ENCODE measurements at places on chromosomes 12 and 14. TPM values are rescaled to one million over a fixed set of nuclear protein-coding genes. Genes with fewer than 3 reads are reported as not detected.

DNA sequence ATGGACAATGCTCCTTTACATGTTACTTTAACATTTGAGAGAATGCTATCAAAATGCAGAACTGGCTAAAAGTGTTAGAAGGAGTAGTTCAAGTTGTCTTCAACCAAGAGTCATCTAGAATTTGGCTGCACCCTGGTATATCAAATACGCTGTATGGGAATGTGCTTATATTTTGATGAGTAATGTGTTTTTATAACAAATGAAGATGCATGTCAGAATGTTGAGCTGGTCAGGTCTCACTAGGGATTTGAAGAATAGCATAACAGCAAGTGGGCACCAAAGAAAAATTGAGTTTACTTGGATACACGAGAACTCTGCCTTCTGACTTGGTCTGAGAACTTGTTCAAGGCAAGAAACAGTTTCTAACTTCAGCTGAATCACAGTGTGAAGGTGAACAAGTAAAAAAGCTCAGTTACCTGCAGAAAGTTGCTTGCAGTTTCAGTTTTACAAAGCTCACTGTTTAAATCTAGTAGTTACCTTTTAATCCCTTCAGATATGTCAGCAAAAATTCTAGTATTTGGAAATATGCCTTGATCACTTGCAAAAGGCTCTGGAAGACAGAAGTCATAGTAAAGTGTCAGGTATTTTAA, 82.3 kb downstream of the PDE3A start:
- no peak for DNase-seq

DNA sequence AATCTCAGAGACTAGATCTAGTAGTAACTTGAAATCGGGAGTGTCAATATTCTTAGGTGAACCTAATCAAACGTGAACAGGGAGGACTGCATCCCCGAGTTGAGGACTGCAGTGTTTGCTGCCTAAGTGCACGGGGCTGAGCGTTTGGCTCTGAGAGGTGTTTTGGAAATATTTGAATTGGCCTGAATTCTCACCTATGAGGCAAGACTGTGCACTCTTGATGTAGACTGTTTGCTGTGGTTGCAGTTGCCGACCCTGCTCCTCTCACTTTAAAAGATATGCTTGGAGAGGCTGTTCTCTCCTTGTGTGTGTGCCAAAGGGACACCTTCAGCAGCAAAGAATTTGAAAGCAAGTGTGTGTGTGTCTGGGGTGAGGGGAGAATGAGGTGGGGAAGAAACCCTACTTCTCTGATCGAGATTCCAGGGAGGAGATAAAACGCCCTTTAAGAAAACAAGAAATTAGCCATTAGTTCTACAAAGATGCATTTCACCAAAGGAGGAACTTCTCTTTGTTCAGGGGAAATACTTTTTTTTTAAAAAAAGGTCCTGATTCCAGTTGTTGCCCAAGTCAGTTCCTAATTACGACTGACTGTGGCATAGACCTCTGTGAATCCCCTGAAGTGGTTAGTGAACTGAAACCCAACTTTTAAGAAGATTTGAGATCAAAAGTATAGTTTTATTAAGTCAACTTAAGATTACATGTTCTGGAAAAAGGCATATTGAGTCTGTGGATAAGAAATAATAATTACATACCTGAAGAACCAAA, 106.6 kb downstream of the DYRK2 start:
- DNase-seq = no peak

AQP2 gene
- total RNA-seq = not detected

NAB2 gene
- total RNA-seq = 9.3 TPM

DNA sequence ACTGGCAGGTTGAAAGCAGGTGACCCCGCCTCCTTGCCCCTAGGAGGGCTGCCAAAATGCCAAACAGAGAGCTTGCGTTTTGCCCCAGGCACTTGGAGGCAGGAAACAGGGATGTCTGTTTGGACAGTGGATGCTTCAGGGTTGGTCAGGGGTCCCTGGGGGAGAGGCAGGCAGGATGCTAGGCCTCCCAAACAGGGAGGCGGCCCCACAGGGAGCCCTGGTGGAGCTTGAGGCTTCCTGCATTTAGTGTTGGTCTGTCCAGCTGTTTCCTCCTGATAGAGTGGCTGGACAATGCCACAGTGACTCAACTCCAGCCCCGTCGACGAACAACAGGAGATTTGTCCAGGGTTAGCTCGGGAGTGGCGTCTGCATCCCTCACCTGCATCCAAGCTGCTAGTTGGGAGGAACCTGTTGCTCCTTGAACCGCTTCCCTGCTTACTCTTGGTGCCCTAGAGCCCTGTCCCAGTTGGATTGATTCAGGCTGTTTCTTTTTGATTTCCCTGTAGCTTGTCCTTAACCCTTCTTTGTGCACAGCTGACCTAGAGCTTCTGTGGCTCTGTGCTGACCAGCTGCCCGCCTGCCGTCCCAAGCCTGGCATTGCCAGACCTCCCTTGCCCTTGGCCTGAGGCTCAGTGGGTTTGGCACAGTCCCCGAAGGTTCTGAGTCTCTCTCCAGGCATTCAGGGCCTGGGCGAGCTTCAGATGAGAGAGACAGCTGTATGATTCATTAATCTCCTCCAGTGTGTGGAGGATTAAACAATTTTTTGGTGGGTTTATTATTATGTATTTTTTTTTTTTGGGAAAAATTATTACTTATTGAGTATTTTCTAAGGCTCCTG, 45.9 kb downstream of the TSPAN9 start:
- peak; percentile 98 for DNase-seq
